ENCODE measurements at places on chromosomes 2 and 18.

GRCh38 chr2:3678212-3678611, 20.2 kb downstream of the ALLC start:
- no peak for DNase-seq

- no peak for DNase-seq
Observed at GRCh38 chr2:232586943-232587505, 36.5 kb downstream of the EIF4E2 start.

GRCh38 chr2:8413589-8414135, 268.2 kb upstream of the ID2 start:
- no peak for DNase-seq

- DNase-seq, result no peak
Observed at GRCh38 chr18:48216639-48217257, 192.4 kb downstream of the ZBTB7C start.

DNA sequence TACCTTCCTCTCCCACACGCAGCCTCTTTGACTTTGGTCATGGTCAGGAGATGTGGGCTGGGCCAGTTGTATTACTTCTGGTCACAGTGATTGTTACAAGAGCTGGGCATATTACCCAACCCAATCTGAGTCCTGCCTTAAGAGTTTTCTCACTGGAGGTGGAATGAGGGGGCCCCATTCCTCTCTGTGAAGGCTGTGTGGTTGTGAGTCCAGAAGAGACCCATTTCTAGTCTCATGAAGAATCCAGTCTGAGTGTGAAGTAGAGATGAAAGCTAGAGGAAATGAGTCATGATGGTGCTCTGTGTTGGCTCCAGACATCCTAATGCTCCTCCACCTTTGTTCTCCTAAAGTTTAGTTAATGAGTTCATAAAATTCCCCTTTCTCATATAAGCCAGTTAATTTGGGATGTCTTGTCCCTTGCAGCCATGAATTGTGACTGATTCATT, 50.8 kb upstream of the RASGRP3 start:
- DNase-seq, result peak; percentile 36

DNA sequence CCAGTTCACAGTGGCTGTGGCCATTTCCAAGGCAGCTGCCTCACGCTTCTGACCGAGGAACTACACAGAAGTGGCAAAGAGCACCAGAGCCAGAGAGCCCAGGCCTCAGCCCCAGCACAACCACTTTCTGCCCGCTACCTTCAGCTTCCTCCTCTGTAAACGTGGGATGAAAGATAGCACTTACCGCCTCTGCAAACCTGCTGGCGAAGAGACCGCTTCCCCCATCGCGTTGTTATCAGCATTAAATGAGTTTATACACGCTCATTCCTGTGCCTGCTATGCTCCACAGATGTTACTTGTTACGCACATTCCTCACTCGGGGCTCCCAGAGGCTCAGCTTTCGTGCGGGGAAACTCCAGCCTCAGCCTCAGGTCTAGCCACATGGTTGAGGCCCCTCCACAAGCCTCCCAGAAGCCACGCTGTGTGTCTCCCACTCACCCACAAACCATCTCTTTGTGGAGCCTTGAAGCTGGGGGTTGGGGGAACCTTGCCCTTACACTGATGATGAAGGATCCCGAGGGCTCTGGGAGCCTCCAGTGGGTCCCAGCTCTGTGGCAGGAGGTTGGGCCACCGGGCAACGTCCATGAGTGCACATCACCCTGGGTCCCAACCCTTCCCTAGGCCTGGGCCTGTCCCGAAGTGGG, 63.3 kb upstream of the SMAD7 start:
- no peak for DNase-seq

GRCh38 chr18:9708057-9708433, at the start of gene RAB31:
Gene RAB31 (plus strand): TSS chr18:9708301. CDS start chr18:9708406, 105 bp downstream.
- peak; percentile 95 for DNase-seq
